Fibroblast of lung (primary cell): ENCODE measurements at places on chromosomes 6 and 20. TPM values are rescaled to one million over a fixed set of nuclear protein-coding genes. Genes with fewer than 3 reads are reported as not detected.

- DNase-seq = no peak
Measured at GRCh38 chr6:122735582-122735981, 43.9 kb upstream of the FABP7 start.

Gene ABRACL
- total RNA-seq = 19.7 and 29.8 TPM in 2 replicates

- DNase-seq = no peak
Measured at GRCh38 chr20:63837479-63837878, 6.4 kb upstream of the ZBTB46 start.

DNA sequence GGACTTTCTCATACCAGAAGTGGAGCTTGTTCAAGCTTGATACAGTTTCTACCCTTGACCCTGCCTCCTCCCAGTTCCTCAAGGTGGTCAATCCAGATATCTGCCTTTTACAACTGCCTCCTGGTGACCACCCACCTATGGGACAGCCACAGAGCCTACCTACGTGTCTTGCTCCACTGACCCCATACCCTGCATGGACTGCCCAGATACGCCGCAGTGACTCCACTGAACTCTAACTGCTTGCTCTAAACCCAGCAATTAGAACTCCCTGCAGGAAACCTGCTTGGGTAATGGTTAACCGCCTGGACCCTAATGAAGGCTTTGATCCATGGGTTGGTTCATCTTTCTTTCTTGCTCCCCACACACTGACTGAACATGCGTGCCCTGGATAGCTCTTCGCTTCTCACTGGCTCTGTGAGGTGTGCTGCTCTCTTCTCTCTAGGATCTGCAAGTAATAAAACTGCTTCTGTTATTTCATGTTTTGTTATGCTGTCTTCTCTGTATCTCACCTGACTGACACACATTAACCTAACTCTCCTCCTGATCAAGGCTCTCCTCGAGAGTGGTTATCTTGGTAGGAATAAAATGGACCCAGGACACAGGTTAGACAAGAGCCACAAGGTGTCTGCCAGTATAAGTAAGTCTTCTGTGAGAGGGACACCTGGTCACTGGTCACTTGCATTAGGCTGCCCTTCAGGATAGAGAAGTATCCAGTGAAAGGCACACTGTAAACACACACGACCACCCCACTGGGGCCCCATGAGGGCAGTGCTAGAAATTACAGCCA is 79.2 kb downstream of the CHD6 start:
- DNase-seq = no peak

GRCh38 chr6:117601811-117602150 is 530 bp downstream of the GOPC start:
- no peak for DNase-seq

Gene CGA
- not detected in 2 replicates for total RNA-seq

DNA sequence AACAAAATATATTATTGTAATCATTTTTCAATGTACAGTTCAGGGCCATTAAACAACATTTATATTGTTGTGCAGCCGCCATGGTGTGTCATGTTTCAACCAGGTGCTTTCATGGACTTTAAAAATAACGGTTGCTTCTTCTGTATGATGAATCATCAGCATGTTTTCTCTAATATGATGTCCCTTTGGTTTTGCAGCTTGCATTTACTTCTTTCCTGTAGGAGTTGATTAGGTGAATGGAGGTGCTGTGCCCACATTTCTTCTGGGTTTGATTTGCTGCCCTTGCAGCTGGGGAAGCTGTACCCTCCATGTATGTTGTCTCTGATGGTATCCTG is 54.9 kb upstream of the TULP4 start:
- no peak for DNase-seq

DNA sequence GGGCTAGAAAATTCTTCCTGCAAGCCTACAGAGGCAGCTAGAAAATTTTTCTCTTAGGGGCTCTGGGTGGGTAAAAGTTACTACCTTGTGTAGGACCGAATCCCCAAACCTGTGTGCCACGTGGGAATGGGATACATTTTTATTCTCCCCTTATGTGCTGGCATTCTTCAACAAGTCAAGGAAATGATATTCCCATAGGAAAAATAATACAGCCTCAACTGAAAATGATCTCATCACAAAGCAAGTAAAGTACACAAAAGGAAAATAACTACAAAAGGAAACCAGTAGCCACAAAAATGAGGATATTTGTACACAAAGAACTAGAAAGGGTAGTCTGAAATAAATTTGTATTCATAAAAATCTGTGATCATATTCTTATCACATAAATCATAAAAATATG is 298.1 kb downstream of the LAMA2 start:
- no peak for DNase-seq

- no peak for DNase-seq
Measured at GRCh38 chr20:32522776-32523612, 62.1 kb downstream of the NOL4L start.

GRCh38 chr20:46093531-46093930 is 3.8 kb upstream of the NCOA5 start:
- peak; percentile 17 for DNase-seq

Gene PLN
- 1.0 and 2.0 TPM in 2 replicates for total RNA-seq

DNA sequence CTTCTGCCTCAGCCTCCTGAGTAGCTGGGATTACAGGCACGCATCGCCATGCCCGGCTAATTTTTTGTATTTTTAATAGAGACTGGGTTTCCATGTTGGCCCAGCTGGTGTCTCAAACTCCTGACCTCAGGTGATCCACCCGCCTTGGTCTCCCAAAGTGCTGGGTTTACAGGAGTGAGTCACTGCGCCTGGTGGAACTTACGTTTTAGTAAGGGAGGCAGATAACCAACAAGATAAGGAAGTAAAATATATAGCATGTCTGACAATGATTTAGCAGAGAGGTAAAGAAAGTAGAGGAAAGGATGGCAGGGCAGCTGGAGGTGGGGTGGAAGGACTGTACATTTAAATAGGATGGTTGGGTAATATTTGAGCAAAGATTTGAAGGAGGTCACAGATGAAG is 12.8 kb upstream of the MYMX start:
- DNase-seq = no peak

GRCh38 chr6:46888578-46888977 is 33.2 kb downstream of the ADGRF5 start:
- DNase-seq = peak; percentile 86

- no peak for DNase-seq
Measured at GRCh38 chr20:35653893-35654292, 10.8 kb downstream of the CPNE1 start.

- DNase-seq = no peak
Measured at GRCh38 chr20:3245711-3246110, 6.7 kb upstream of the SLC4A11 start.

Gene TRPC4AP
- 52.9 and 63.1 TPM in 2 replicates for total RNA-seq

GRCh38 chr6:121694389-121694788 is 258.9 kb downstream of the GJA1 start:
- DNase-seq = peak; percentile 76

DNA sequence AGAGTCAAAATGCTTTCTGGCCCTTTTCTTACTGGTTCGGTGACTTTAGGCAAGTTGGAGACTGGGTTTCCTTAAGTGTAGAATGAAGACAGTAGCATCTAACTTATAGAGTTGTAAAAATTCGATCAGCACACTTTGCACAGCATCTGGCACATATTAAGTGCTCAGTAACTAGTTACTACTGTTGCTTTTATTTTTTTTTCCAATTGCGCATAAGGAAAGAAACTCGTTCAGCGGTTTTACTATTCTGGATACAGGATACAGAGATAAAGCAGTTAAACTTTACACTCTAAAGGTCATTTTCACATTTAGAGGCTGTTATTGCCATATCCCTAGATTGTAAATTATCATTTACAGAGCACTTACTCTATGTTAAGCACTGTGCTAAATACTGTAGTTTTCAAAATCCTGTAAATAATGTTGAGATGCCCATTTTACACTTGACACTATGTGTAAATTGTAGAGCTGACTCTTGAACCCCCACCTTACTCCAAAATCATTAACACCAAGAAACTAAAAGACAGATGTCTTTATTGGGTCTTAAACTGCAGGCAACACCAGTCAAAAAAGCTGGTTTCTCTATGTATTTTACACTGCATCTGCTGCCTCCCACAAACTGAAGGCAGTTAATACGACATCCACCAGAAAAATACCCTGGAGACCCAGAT is 886 bp downstream of the ROMO1 start:
- DNase-seq = no peak

Gene SLC35D3
- not detected in 2 replicates for total RNA-seq

DNA sequence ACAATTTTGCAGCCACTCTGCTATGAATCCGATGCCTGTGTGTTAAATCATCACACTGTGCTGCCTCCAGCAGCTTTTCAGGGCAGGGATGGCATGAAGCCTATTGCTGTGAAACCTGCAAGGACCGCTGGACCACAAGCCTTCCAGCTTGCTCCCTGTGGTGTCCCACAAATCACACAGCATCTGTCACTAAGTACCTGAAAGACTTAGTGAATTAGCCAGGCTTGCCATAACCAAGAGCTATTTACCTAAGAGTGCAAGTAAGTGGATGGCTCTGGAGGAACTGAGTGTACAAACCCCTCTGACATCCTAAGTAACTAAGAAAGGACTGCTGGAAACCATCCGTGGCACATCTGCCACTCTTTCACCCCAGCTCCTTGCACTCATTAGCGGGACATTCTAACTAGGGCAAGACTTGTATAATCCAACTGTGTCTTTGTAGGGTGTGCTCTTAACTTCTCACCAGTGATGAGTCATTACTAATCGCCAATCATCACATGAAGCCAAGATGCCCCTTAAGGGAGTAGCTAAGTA is 34.7 kb downstream of the FOXQ1 start:
- DNase-seq = peak; percentile 64

GRCh38 chr20:56400001-56400640 is 7.7 kb downstream of the CSTF1 start:
- peak; percentile 88 for DNase-seq

DNA sequence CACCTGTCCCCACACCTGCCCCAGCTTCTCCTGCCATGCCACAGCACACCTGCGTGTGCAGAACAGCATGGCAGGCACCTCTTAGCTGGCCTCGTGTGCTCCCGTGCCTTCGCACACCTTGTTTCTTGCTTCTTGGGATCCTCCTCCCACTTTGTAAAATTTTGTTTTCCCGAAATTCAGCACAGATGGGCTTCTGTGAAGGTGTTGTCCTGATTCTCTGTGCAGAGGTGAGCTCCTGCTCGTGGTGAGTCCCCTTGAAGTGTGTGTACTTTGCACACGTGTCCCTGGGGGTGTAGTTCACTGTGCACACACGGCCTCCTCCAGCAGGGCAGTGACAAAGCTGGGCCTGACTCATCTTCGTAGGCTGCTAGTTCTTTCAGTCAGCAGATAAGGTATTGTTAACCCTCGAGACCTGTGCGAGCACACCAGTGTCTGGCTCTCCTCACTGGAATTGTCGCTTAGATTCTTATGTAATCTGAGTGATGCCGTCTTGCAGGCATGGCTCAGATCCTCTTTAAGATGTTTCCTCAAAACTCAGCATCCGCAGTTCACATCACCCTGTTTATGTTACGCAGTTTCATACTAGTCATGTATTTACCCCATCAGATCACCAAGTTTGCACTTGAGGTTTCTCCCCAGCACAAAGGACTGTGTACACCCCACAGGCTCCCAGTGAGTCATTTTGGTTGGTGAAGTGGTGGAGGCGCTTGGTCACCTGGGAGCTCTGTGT is 77.7 kb downstream of the CDYL start:
- DNase-seq = no peak

DNA sequence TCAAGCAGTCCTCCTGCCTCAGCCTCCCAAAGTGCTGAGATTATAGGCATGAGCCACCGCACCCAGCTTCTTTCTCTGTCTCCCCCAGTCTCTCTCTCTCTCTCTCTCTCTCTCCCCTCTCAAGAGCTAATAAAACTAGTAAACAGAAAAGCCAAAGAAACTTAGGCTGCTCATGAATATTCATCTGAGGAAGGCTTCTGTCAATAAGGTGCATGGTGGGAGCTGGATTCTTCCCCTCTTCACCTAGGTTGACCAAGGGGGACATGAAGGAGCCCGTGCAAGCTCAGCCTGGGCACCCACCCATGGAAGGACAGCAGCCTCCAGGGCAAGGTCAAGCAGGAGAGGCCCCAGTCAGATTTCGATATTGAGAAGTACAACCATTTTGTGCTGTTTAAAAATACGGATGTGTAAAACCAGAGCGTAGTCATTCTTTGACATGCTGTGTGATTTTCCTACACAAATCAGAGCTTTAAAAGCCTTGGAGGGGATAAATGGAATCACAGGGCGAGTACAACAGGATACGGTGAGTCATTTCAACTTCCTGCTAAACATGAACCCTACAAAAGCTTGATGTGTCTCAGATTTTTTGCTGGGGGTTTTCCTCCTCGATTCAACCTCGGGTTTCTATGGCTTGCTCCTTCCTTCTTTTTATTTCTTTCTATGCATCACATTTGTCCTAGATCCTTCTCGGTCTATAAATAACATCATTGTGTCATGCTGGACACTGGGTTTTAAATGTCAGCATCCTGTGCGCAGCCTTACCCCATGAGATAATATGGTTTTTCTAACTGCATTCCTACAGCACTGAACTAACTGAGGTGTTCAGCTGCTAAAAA is 368.9 kb upstream of the JARID2 start:
- DNase-seq = peak; percentile 86

- DNase-seq = peak; percentile 92
Measured at GRCh38 chr20:46350201-46350985, 42.1 kb upstream of the CDH22 start.

DNA sequence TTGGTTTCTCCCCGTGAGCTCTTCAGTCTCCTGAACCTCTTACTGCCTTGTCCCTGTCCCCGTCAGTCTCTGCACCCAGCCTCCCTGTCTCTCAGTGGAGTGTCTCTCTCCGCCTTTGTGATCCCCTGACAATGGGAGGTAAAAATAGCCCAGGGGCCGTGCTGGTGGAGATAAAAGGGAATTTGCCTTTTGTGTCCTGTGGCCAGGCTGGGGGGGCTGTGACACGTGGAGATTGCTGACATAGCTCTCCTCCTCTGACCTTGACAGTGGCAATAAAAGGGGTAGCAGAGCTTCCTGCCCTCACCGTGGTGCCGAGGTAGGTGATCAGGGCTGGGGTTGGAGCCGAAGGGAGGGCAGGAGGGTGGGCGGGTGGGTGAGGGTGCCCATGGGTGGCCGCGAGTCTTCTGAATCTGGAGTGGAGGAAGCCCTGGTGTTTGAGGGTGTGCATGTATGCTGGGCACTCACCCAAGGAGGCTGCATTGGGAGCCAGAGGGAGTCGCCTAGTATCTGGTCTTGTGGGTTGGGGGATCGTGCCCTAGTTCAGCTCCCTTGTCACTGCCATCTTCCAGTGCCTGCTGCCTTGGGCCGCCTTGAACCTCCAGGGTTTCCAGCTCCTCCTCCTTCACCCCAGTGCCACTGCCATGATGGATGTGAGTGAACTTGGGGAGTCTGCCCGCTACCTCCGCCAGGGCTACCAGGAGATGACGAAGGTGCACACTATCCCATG is 21.9 kb downstream of the MYH7B start:
- no peak for DNase-seq

Gene RCAN2
- 5.6 and 11.7 TPM in 2 replicates for total RNA-seq

- DNase-seq = peak; percentile 50
Measured at GRCh38 chr6:47308552-47309290, 984 bp downstream of the TNFRSF21 start.

Gene BMP2
- total RNA-seq = 10.6 and 15.9 TPM in 2 replicates
